T-helper 2 cell (primary cell): ENCODE measurements at places on chromosomes 5 and 9.

DNA sequence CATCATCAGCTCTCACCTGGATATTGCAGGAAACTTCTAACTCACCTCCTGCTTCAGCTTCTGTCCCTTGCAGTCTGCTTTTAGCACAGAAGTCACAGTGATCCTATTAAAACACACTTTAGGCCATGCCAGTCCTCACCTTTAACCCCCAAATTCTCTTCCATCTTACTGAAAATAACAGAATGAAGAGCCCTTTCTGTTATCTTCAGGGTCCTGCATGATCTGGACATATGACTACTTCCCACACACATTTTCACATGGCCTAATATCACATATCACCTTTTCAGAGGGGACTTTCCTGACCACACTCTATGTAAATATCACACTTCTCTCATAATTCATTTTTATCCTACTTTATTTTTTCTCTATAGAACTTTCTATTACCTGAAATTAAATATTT is 550.6 kb upstream of the CLINT1 start:
- DNase-seq, result no peak

DNA sequence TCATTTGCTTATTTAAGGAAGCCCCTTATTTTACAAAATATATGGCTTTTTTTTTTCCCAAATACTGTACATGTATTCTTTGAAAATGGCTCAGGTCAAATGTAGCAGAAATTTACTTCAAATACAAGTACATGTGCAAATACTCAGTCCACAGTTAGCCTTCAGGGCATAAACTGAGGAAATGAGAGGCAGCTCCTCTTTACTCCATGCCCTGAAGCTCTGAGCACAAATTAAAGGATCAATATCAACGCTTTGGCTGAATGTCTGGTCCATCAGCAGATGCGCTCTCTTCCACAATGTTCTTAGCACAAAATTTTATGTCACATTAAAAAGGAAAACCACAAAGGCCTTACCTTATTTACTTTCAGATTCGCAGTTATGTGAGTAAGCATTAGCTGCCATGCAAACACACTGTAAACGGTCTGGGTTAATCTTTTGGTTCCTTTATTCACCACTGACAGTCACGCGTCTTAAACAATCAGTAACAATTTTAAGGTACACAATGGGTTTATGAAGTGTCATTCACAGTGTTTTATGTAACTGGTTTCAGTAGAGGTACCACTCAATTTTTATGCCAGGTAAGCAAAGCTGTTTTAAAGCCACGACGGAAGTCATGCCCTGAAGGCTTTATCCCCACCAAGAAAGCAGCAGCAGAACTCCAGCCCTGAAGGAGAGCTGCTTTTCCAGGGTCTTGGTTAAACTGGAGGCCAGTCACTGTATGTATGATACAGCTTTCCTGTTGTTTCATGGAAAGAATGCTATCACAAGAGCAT is 103.4 kb downstream of the OTULIN start:
- no peak for DNase-seq

GRCh38 chr9:114787781-114788498 is 17.9 kb downstream of the TNFSF15 start:
- no peak for DNase-seq

- DNase-seq, result no peak
Observed at GRCh38 chr9:132042324-132042723, 37.3 kb downstream of the MED27 start.

DNA sequence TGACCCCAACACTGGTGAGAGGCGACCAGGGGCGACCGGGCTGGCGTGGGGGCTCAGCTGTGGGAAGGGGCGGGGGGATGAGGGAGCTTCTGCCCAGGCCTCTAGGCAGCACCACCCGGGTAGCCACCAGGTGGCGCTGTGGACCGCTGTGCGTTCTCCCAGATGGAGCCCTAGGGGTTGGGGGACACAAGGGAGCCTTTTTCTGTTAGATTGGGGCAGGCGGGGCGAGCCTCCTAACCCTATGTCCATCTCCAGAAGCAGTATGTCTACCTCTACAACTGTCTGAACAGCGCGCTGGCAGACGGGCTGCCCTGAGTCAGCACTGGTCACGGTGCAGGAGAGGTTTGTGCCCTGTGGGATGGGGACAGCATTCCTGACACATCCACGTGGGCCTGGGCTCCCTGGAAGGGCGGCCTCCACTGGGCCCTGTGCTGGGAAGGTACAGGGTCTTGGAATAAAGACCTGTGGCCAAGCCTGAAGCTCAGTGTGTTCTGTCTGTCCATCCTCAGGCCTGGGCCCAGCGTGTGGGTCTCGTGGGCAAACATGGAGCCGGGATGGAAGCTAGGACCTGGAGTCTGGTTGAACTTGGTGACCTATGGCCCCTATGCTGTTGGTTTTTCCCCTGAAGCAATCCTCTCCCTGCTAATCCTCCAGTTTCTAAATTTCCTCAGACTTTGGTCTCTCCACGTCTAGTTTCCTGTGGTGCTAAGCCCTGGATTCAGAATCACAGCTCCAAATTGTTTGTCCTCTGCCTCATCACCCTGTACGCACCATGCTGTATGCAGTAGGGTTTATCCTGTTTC is 23.1 kb upstream of the SPTLC1 start:
- peak; percentile 65 for DNase-seq

DNA sequence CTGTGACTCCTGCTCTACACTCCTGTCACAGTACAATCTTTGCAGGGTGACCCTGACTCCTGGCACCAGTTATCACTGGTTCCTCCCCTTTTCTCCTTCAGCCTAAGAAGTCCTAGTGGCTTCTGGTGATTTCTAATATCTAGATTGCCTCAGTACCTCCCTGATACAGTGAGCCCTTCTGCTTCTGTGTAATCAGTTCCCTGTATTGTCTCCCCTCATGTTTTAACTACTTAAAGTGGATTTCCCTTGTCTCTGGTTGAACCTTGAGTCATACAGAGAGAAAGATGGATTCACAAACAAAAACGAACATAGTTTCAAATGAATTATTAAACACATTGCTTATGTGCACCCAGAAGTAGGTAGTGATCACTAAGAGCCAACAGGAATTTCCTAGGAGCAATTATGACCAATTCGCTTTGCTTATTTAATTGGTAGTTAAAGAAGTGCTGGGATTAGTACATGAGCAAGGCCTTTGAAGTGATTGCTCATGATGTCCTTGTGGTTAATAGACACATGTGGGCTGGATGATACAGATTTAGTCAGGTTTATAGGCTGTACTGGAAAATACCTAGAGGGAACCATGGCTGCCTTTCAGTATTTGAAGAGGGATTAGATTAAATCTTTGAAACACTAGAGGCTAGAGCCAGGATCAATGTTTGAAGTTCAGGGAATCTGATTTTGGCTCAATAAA is 145.8 kb upstream of the MEF2C start:
- no peak for DNase-seq

GRCh38 chr5:170501931-170502330 is 1.9 kb upstream of the KCNIP1 start:
- no peak for DNase-seq

DNA sequence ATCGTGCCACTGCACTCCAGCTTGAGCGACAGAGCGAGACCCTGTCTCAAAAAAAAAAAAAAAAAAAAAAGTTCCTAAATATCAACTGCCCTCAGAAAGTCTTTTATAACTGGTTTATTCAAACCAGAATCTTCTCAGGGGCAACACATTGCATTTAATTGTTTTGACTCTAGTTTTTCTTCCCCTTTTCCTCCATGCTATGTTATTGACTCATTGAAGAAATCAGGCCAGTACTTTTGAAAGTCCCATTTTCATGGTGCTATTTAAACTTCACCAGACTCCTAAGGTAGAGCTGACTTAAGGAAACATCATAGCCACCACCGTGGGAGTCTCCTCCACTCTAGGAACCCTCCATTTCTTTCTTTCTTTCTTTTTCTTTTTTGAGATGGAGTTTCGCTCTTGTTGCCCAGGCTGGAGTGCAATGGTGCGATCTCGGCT is 83.1 kb upstream of the IL6ST start:
- no peak for DNase-seq

GRCh38 chr5:55582256-55582655 is 47.5 kb upstream of the PLPP1 start:
- no peak for DNase-seq

DNA sequence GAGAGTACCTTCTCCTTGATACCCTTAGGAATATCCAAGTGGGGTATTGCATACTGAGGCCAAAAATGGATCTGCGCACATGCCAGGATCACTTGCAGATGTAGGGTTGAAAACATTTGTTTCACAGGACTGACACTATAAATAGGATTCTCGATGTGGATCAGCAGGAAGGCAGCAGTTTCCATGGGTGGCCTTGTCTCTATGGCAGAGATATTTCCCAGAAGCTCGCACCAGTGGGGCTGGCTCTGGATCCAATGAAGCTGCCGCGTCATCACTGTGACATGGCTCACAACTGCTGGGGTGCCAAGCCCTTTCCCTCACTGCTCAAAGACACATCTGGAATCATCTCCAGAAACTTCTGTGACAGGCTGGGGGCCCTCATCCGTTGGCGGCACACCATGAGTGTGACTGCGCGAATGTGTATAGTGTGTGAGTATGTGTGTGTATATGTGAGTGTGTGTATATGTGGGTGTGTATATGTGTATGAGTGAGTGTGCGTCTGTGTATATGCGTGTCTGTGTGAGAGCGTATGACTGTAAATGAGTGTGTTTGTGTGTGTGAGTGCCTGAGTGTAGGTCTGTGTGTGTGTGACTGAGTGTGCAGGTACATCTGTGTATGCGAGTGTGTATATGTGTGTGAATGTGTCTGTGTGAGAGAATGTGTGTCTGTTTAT is 182.5 kb downstream of the GAS1 start:
- DNase-seq, result no peak

DNA sequence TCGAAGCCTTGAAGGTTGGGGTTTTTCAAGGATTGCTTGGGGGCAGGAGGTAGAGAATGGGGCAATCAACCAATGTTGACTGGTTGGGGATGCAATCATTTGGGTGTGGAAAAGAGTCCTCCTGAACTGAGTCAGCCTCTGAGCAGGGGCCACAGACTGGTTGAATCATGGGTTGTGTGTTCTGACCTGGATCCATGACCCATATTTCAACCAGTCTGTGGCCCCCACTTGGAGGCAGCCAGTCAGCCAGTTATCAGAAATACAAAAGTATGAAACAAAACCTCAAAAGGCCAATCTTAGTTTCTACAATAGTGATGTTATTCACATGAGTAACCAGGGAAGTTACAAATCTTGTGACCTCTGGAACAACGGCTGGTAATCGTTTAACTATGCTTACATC is 81.4 kb upstream of the RANBP6 start:
- DNase-seq, result no peak

DNA sequence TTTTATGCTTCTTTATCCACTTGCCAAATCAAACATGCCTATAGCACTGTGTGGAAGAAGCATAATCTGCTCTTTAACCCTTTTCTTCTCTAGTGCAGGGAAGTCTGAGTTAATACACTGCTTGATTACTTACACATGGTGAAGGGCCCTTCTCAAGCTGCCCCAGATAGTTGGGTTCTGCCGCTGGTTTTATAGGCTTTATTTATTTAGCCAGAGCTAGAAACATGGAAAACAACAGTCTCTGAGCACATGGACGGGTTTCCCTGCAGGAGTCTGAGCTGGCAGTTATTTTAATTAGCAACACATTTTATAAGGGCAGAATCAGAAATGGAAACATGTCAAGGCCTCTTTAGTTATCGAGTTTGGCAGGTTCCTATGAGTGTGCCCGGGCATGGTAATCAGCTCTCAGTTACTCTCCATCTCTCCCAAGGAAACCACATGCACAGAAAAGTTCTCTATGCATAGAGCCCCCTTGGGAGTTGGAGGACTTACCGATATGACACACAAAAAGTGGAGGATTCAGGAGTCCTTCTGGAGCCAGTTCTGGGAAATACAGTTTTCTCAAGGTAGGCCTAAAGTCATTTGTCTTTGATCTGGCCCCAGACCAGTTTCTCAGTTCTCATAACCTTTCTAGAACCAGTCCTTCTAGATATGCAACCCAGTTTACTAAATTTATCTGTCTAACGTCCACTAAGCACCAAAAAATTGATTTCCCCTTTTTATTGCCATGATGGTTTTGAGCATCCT is 564.8 kb downstream of the ACTL7B start:
- no peak for DNase-seq

GRCh38 chr5:82259172-82259800 is 18.9 kb downstream of the RPS23 start:
- DNase-seq, result no peak

DNA sequence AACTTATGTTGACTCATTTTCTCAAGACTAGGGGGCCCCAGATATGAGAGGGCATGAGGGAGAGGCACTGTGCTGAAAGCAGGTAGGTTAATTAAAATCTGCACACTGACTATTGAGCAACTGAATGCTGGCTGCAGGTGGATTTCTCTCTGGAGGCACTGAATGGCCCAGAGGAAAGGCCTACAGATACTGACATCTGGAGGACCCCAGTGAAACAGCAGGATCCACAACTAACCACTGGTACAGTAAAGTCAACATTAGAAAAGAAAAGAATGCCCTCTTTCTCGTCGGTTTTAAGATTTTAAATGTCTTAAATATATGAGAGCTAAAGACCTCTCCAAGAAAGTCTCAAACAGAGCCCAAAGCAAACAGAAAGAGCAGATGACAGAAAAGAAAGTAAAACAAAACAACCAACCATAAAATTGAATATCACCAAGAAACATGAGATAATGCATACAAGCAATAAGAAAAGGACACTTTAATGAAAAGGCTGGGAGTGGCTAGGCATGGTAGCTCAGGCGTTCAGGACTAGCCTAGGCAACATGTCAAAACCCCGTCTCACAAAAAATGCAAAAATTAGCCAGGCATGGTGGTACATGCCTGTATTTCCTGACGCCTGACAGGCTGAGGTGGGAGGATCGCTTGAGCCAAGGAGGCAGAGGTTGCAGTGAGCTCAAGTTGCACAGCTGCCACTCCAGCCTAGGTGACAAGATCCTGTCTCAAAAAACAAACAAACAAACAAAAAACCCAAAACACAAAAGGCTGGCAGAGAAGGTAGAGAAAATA is 43.3 kb downstream of the PUM3 start:
- DNase-seq, result no peak

DNA sequence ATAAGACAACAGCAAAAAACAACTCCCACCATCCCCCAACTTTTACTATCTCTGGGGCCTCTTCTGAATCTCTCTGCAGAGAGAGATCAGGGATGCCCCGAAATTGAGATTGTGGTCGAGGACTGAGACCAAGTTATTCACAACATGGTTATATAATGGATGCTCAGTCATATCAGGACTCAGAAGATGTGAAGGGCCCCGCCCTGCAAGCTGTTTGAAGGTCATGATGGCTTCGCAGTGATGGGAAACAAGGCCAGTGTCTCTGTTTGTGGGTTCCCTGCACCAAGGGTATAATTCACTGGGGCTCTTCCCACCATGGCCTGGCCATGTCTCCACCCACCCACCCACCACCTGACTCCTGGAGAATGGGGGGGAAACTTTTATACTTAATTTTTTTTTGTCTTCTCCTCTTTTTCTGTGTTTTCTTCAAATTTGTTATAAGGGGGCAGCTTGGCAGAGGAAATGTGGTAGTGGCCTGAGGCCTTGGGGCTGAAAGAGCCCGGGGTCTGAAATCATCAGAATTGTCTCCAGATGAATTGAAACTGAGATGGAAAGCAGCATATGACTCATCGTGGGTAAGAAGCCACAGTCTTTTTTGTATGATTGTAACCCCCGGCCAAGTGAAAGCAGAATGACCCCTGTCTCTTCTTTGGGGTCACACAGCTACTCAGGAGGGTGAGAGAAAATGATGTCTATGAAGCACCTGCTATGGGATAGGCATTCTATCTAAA is 15.0 kb upstream of the TEX48 start:
- DNase-seq, result peak; percentile 56
